Astrocyte (in vitro differentiated cells and primary cell): ENCODE measurements at places on chromosomes 11 and 22.

DNA sequence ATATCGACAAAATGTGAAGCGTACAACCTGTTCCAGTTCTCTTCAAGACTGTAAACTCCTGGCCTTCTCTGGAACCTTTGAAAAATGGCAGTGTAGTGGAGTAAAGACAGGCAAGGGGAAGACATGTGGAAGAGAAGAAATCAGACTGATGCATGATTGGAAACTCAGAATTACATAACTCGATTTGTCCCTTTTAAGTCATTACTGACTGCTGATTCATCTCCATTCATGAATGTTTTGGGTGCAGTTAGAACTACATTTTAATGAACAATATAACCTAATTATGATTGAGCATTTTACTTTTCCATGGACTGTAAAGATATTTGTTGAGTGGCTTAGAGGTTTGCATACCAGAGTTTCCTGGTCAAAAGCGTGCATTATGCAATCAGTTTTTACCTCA is 32.9 kb downstream of the FAT3 start:
- peak; percentile 12 for DNase-seq

DNA sequence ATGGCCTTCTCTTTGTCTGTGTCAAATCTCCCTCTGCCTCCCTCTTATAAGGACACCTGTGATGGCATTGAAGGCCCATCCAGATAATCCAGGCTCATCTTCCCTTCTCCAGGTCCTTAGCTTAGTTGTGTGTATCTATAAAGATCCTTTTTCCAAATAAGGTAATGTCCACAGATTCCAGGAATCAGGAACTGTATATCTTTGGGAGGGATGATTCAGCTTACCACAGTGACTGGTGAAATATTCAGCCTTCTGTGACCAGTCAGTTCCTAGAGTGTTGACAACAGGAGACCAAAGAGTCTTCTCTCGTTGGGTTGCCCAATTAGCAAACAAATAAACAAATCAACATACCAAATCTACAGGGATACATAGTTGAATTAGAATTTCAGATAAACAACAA is 175.8 kb downstream of the MPPED1 start:
- DNase-seq = peak; percentile 13

GRCh38 chr11:119093942-119094815 is 7.5 kb downstream of the DPAGT1 start:
- peak; percentile 26 for DNase-seq

DNA sequence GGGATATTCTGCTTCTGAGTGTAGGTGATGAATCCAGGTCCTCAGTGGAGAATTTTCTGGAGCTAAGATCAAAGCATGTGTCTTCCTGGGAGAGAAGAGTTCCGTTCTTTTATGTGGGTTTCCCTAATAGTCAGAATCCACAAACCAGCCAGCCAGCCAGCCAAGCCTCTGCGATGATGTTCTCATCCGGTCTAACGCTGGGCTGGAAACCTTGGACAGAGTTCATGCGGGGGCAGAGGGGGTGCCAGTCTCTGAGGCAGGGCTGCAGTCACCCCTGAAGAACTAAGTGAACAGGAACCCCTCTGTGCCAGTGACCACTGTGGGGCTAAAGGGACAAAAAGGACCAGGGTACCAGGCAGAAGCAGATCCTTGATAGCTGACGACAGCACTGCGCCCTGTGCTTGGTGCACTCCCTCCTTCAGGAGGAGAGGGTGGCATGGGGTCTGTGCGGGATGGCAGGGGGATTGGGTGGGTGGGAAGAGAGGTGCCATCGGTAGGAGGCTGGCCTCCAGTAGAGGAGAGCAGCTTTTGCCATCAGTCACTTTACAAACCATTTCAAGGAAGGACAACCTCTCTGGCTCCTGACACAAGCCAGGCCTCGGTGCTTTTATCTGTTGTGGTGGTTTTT is 27.1 kb downstream of the ADAMTS15 start:
- peak; percentile 40 for DNase-seq

DNA sequence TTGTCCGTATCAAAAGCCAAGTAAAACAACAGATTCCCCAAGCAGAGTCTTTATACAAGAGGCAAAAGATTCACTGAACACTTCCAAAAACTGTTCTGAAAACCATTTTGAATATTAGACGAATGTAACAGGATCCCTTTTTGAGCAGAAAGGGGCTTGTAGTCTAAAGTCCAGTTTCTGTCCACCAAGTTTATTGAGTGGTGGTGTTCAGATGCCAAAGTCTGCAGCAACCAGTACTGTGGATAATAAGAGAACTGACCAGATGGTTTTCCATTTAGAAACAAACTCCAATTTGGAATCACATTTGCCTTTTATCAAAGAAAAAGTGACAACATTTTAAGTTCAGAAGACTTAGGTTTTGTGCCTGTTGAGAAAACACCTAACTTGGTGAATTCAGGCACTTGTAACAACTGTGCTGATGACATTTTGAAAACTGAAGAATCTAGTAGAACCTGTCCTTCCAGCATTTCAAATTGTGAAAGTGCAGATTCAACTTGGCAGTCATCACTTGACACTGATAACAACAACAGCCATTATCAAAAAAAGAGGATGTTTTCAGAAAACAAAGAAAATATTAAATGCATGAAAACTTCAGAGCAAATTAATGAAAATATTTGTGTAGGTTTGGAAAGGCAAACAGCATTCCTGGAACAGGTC is 217.1 kb downstream of the CSNK2A3 start:
- no peak for DNase-seq

GRCh38 chr11:2376751-2377451 is at the start of gene CD81:
Gene CD81, plus strand, starts transcription at chr11:2377310. Its CDS starts 240 bp downstream, at chr11:2377550.
- DNase-seq = no peak

- no peak for DNase-seq
Observed at GRCh38 chr11:130300567-130300966, 14.2 kb downstream of the ZBTB44 start.

GRCh38 chr11:58334708-58335107 is 24.2 kb downstream of the OR5B17 start:
- DNase-seq = peak; percentile 87

- DNase-seq = no peak
Observed at GRCh38 chr11:20046416-20046815, 113.9 kb downstream of the DBX1 start.

DNA sequence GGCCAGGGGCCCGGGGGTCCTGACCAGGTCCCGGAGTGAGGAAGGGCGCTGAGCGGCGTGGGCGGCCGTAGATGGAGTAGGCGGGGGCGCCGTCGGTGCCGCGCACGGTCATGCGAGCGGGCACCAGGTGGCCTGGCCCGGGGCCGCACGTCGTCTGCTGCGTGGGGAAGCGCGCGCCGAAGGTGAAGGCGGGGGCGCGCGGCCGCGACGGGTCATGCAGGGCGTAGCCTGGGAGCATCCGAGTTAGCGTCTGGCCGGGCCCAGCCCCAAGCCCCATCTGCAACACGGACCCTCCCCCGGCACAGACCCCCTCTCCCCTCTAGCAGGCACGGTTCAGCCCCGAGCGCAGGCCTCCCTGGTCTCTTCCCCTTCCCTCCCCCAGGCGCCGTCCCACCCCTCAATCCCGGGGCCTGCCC is 1.7 kb upstream of the TYMP start:
- DNase-seq = no peak

- DNase-seq = no peak
Observed at GRCh38 chr11:116838321-116839084, 1.1 kb upstream of the APOA1 start.

- no peak for DNase-seq
Observed at GRCh38 chr22:42025421-42025820, 26.8 kb downstream of the WBP2NL start.

DNA sequence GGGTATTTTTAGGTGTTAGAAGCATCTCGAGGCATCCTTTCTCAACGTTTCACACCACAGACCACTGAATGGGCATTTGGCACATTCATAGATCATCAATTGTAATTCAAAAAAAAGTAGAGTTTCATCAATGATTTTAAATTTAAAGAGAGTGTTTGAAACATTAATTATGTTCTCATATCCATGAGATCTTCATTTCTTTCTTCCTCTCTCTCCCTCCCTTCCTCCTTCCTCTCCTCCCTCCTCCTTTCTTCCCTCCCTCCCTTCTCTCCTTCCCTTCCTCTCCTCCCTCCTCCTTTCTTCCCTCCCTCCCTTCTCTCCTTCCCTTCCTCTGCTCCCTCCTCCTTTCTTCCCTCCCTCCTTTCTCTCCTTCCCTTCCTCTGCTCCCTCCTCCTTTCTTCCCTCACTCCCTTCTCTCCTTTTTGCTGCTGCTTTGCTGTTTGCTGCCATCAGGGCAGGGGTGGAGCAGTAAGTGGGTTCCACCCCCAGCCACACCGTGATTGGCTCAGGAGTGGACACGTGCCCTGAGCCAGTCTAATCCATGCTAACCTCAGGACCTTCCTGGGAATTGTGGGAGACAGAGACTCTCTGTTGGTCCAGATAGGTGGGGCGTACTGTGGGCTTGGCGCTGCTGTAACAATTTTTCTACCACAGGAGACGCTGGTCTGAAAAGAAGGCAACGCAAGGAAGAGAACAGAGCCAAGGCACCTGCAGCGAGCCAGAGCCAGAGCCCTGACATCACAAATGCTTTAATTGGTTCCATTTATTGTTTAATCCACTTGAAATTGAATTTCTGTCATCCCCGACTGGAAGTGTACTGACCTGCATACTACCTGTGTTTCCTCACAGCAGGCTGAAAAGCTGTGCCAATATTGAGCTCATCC is 33.7 kb upstream of the APOBEC3A start:
- peak; percentile 89 for DNase-seq

DNA sequence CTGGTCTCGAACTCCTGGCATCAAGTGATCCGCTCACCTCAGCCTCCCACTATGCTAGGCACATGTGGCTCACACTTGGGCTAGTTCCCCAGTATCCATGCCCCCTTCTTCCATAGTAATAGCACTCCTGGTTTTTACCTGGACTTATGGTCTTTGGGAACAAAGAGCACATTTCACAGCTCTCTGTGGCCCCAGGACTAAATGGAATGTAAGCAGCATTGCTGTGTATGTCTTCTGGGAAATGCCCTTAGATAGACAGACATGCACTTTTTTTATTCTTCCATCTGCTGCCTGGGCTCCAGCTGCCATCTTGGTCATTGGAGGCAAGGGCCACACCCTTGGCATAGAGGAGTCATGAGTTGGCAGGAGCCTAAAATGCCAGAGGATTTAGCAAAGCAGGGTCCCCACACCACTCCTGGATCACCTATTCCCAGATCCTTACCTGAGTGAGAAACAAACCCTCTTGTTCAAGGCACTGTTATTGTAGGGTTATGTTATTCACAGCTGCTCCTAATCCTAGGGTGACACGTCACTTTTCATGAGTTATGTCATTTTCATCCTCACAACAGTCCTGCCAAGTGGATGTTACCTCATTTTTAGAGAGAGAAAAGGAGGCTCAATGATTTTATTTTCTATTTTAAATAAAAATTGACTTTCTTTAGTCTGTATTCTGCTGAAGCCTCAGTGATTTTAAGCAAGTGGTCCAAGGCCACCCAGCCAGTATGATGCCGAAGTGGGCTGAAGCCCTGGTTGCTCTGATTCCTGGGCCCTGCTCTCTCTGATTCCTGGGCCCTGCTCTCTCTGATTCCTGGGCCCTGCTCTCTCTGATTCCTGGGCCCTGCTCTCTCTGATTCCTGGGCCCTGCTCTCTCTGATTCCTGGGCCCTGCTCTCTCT is 15.7 kb upstream of the GDPD5 start:
- no peak for DNase-seq

- DNase-seq = no peak
Observed at GRCh38 chr11:17983569-17983968, 29.3 kb downstream of the SERGEF start.

DNA sequence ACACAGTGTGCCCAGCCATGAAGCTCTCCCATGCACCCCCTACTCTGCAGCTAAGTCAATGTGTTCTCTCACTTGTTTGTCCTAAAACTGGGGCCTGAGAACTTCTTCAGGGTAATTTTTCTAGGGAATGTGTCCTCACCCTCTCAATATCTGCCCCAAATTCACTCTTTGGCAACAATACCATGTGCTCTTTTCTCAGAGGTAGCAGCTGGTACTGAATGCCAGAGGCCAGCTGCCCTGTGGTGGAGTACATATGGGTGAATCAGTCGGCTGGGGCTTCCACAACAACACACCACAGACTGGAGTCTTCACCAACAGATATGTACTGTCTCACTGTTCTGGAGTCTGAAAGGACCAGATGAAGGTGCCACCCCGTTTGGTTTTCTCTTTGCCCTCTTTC is 97.7 kb upstream of the TOP3B start:
- no peak for DNase-seq

DNA sequence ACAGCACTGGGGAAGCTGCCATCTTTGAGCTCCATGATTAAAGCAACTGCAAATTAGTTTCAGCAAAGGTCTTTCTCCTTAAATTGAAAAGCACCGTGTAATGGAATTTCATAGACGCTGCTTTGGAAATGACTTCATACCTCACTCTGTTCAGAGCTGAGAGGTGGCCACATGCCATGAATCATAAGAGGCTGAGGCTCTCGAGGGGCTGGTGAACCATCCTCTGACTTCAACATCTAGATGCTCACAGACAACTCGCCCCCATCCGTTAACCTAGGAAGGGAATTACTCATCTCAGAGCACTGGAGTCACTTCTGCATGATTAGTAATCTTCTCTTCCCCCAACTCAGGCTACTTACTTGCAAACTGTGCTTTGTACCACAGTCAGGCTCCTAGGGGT is 122.3 kb downstream of the RCN1 start:
- peak; percentile 85 for DNase-seq

- DNase-seq = no peak
Observed at GRCh38 chr22:47260551-47260950, 498.1 kb downstream of the TBC1D22A start.

GRCh38 chr11:8717544-8717875 is 34.9 kb downstream of the RPL27A start:
- DNase-seq = no peak

- no peak for DNase-seq
Observed at GRCh38 chr11:85295694-85296271, 331.4 kb downstream of the DLG2 start.

- peak; percentile 39 for DNase-seq
Observed at GRCh38 chr11:120863359-120863758, 160.5 kb upstream of the TBCEL start.

DNA sequence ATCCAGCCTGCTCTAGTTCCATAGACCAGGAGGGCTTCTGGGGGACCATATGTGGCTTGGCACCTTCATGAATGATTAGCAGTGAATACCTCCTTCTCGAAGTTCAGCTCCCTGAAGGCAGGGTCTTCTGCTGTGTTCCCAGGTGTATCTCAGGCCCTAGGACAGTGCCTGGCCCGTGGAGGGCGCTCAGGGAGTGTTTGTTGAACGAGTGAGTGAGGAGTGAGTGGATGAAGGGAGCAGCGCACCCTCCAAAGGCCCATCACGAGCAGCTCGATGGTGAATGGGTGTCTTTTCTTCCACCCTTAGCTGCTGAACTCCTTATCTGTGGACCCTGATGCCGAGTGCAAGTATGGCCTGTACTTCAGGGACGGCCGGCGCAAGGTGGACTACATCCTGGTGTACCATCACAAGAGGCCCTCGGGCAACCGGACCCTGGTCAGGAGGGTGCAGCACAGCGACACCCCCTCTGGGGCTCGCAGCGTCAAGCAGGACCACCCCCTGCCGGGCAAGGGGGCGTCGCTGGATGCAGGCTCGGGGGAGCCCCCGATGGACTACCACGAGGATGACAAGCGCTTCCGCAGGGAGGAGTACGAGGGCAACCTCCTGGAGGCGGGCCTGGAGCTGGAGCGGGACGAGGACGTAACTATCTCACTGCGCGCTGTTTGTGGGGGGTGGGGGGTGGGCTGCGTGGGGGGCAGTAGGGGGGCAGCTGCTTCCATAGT is 9.5 kb downstream of the ANO1 start:
- no peak for DNase-seq
